ENCODE measurements at places on chromosomes 16 and 17. TPM values are rescaled to one million over a fixed set of nuclear protein-coding genes. Genes with fewer than 3 reads are reported as not detected.

- DNase-seq, result no peak
Observed at GRCh38 chr16:73192232-73192894, 144.4 kb upstream of the ZFHX3 start.

DNA sequence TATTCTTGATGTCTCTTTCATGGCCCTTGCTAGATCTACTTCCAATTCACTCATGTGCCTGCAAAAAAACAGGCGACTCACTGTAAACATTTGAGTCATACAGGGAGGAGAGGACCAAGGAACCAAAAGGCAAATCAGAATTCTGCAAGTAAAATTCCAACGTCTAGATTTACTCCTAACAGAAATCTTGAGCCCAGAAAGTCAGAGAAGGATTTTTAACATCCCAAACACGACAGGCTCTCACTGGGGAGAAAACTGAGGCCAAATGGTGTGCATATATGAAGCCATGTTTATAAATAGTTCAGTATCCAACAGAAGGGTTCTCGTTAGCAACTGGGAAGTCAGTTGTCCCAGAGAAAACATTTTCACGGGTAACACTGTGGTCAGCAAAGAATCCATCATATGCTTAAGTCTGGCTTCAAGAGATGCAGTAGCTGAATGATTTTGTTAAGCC is 40.1 kb downstream of the LITAF start:
- DNase-seq, result no peak

DNA sequence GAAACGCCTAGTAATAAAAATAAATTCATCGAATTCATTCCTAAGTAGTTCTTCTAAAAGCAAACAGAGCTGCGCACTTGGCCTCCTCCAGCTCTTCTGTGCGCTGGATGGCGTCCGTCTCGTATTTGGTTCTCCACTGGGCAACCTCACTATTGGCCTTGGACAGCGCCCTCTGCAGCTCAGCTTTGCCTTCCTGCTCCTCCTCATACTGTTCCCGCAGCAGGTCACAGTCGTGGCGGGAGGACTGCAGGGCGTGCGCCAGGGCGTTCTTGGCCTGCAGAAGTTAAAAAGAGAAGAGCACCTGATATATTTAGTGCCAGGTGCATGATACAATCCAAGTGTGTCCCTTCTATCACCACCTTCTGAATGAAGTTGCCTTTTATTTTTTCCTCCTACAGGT is 21.8 kb downstream of the MYH3 start:
- no peak for DNase-seq

DNA sequence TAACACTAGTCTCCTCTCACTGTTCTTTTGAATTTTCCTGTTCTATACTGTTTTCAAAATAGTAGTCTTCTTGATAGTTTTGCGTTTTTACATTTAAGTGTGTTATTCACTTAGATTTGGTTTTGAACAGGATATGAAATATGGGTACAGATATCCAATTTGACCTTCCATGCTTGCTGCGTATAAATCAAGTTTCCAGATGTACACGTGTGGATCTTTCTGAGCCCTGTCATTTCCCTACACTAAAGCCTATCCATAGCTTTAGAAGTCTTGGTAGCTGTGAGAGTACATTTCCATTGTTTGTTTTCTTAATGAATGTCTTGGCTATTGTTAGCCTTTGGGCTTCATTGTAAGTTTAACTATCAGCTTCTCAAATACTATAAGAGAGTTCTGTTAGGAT is 20.4 kb downstream of the CYLD start:
- DNase-seq, result no peak

- DNase-seq, result no peak
Observed at GRCh38 chr17:47238321-47239010, 15.2 kb upstream of the ITGB3 start.

GRCh38 chr16:87692756-87693155 is 73.0 kb downstream of the KLHDC4 start:
- no peak for DNase-seq

DNA sequence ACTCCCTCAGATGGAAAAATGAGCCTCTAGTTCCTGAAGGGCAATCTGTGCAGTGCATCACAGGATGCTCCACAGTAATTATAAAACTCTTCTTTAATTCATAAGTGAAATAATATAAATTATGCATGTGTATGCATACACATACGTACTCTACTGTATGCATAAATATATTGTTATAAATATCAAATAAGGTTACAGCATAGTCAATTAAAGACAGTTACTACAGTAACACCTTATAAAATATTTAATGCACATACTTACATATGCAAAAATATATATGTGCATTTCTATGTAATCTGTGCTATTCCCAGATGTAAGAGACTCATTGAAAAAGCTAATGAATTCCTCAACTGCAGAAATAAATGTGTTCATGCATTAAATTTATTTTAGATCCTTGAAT is 1515.1 kb downstream of the CDH11 start:
- no peak for DNase-seq

DNA sequence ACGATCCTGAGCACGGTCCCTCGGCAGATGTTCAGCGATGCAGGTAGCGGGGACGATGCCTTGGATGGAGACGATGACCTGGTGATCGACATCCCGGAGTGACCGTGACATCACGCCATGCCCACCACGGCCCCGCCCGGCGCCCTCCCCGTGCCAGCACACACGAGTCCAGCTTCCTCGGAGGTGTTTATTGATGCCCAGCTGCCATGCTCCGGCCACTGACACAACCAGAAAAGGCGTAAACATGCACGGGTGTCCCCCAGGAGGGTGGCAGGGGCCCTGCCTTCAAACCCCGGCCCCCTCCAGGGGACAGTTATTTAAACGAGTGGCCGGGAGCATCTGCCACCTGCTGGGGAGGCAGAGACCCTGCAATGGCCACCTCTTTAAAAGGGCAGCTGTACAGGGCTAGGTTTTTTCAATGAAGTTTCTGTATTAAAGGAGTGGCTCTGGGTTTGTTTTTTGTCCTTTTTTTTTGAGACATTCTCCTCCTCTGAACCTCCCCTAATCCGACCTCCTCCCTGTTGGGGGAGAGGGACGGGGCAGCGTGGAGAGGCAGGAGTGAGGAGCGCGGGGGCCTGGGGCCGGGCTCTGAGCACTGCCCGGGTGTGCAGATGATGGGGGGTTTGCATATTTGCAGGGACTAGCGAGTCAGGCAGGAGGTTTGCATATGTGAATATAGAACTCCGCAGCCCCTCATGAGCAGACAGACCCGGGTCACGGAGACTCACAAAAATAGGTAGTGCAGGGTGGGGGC is 5.3 kb downstream of the DOC2A start:
- DNase-seq, result peak; percentile 23

DNA sequence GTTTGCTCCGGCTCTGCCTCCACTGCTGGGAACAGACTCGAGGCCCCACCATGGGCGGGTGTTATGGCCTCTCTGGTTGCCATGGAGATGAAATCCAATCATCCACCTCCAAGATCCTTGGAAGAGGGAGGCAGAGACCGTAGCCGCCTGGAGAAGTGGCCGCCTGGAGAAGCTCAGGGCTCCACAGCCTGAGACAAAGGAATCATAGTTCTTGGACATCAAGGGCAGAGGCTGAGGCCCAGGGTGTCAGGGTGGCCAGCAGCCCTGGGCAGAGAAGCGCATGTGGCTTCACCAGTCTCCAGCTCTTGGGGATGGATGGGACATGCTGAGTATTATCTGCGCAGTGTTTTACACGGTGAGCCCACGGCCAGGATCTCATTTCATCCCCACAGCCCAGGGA is 36.2 kb downstream of the ABR start:
- no peak for DNase-seq

- DNase-seq, result no peak
Observed at GRCh38 chr16:1357906-1358566, 6.3 kb downstream of the GNPTG start.

GRCh38 chr17:38587947-38588787 is 17.6 kb downstream of the SRCIN1 start:
- DNase-seq, result no peak

GRCh38 chr16:57797526-57798266 is 4.6 kb downstream of the KIFC3 start:
- no peak for DNase-seq

GRCh38 chr16:85918436-85918835 is 19.5 kb downstream of the IRF8 start:
- no peak for DNase-seq

GRCh38 chr16:56246051-56246817 is 54.9 kb downstream of the GNAO1 start:
- DNase-seq, result no peak

GRCh38 chr17:40316571-40317344 is 7.8 kb downstream of the RARA start:
- DNase-seq, result no peak

GRCh38 chr16:66516808-66517585 is 32.9 kb downstream of the TK2 start:
- peak; percentile 27 for DNase-seq

GRCh38 chr16:56312556-56312955 is 112.8 kb downstream of the AMFR start:
- no peak for DNase-seq

- no peak for DNase-seq
Observed at GRCh38 chr16:66948837-66949225, 12.2 kb upstream of the CES3 start.

- DNase-seq, result no peak
Observed at GRCh38 chr17:8341456-8341855, 1.8 kb downstream of the ODF4 start.

- DNase-seq, result no peak
Observed at GRCh38 chr16:19858340-19859018, 26.2 kb downstream of the GPRC5B start.

GRCh38 chr17:81346090-81346907 is 49.0 kb upstream of the BAHCC1 start:
- DNase-seq, result peak; percentile 92

GRCh38 chr16:50842589-50842988 is 100.7 kb downstream of the CYLD start:
- DNase-seq, result no peak

- no peak for DNase-seq
Observed at GRCh38 chr17:1551741-1552140, 10.9 kb downstream of the PITPNA start.

DNA sequence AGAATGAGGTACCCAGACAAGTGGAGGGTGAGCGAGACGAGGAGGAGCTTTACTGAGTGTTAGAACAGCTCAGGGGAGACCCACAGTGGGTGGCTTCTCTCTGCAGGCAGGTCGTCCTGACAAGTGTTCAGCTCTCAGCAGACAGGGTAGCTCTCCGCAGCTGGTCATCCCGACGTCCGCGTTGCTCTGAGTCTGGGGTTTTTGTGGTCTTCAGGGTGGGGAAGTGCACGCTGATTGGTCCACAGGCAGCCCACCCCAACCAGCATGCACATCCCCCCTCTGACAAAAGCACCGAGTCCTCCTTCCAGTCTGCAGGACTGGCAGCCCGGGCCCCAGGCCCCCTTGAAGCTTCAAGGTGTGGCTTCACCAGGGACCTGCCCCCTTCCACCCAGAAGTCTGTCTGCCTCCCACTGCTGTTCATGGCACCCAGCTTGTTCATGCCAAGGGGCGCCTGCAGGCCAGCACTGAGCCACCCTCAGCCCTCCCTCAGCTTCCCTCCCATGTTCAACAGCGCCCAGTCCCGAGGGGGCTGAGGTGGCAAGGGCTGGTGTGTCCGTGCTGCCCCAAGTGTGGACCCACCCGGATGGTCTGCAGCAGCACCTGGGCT is 19.9 kb upstream of the WDR45B start:
- DNase-seq, result no peak

- DNase-seq, result no peak
Observed at GRCh38 chr17:42472709-42473521, 14.2 kb downstream of the ATP6V0A1 start.

DNA sequence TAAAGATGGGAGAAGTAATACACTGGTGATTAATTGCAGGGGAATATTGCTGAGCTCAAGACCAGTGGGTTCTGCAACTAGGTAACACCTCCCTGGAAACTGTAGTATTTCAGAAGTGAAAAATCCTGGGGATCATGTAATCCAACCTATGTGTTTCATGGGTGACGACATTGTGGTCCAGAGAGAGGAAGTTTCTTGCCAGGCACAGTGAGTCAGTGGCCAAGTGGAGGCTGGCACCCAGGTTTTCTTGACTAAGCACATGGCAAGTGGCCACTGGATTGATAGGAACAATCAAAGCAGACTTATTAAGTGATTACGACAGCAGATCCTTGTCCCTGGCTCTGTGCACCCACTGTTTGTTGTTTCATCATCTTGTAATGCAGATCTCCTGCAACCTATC is 14.6 kb upstream of the CIITA start:
- no peak for DNase-seq

GRCh38 chr16:89924925-89925307 is 1.8 kb downstream of the TUBB3 start:
- DNase-seq, result no peak

DNA sequence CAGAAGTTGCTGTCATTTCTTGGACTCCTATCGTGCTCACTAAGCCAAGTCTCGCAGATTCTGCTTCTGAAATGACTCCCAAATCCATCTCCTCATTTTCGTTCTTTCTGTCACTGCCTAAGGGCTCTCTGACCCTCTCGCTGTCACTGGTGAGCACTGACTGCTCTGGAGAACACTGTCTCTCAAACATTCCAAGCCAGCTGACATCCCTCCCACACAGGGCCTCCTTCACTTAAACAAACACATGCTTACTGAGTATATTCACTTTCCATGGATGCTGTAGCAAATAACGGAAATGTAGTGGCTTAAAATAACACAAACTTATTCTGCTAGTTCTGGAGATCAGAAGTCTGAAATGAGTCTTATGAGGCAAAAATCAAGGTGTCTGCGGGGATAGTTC is 18.8 kb downstream of the CACNG1 start:
- no peak for DNase-seq

EPOP gene
- total RNA-seq, result 1.2 TPM

EIF3CL gene
- 17.5 TPM for total RNA-seq

MILR1 gene
- total RNA-seq, result not detected

CD300LB gene
- total RNA-seq, result not detected

GRB2 gene
- 143 TPM for total RNA-seq

KRT222 gene
- not detected for total RNA-seq

NACA2 gene
- total RNA-seq, result not detected

RAC3 gene
- 1.4 TPM for total RNA-seq

NDRG4 gene
- total RNA-seq, result 1.6 TPM
